Neuronal stem cell (in vitro differentiated cells): ENCODE measurements at places on chromosomes 16 and 17.
A peak's percentile ranks its signal among the peaks of the same experiment; 100 is the strongest.

GRCh38 chr17:2140683-2141082 is 85.8 kb downstream of the HIC1 start:
- H3K4me1 ChIP-seq = peaks cover 20% of the 10 kb centered on the region
- DNase-seq = no peak
- no peaks in the 10 kb centered on the region for H3K27me3 ChIP-seq
- H3K36me3 ChIP-seq = no peaks in the 10 kb centered on the region
- no peak overlapping the region for H3K4me3 ChIP-seq

DNA sequence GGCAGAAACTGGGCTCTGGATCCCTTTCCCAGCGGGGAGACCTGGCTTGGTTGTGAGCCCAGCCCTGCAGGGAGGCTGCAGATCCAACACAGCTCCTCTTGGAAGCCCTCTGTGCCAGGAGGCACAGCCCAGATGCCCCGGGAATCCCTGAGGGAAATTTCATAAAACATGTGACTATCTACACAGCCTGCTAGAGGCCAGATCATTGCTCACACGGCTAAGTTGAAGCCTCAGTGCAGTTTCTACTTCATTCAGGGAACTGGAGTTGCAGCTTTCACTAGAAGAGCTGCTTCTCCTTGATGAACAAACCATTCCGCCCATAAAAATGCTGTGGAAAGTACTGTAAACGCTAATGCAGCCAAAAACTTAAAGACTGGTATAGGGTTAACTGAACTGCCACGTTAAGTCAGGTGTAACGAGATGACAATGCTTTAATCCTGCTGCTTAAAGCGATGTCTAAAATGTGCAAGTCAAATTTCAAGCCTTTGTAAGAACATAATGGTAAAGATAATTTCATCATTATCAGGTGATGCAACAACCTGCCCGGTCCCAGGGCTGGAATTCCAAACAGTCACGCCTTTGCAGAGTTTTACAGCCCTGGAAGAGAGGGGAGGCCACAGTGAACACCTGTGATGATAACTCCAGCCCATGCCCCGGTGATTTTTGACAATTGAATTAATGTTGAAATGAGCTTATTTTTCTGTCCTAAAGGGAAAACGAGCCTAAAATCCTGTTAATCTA is 172.5 kb downstream of the ZFHX3 start:
- H3K27ac ChIP-seq = no peak overlapping the region
- no peaks in the 10 kb centered on the region for H3K27me3 ChIP-seq
- no peak overlapping the region for H3K4me3 ChIP-seq
- peaks cover 17% of the 10 kb centered on the region for H3K4me1 ChIP-seq
- DNase-seq = no peak

- H3K36me3 ChIP-seq = peaks cover 49% of the 10 kb centered on the region
- no peak overlapping the region for H3K27ac ChIP-seq
- no peak overlapping the region for H3K4me3 ChIP-seq
- peaks cover under 1% of the 10 kb centered on the region for H3K4me1 ChIP-seq
These were observed 55.2 kb downstream of the ARSG start for GRCh38 chr17:68346448-68346847.

DNA sequence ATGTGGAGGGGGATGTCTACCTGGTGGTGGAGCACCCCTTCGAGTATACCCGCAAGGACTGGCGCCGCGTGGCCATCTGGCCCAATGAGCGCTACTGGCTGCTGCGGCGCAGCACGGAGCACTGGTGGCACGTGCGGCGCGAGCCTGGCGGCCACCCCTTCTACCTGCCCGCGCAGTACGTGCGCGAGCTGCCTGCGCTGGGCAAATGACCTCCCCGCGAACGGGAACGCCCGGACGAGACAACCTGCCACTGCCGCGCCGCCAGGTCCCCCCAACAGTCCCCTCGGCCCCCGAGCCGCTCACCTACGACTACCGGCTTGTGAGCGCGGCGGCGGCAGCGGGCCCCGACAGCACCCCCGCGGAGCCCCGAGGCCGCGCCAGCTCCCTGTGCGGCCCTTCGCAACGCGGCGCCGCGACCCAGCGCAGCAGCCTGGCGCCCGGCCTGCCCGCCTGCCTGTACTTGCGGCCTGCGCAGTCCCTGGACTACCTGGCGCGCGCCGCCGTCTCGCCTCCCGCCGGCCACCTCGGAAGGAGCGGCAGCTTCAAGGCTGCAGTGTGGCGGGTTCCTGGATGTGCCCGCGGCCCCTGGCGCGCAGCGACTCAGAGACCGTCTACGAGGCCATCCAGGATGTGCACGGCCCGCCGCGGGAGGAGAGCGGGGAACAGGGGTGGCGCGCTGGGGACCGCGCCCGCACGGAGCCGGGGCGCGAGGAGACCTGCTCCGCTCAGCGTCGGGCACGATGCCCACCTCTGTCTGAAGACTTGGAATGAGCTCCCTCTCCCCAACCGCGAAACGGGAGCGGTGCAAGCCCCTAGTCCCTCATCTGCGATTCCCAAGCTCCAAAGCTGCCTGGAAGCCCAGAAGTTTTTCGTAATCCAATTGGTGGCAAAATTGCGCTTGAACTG is 48.7 kb upstream of the AMZ2 start:
- peaks cover 43% of the 10 kb centered on the region for H3K27me3 ChIP-seq
- no peak overlapping the region for H3K4me3 ChIP-seq
- no peak overlapping the region for H3K27ac ChIP-seq
- peaks cover 10% of the 10 kb centered on the region for H3K4me1 ChIP-seq

- H3K36me3 ChIP-seq = no peaks in the 10 kb centered on the region
- H3K4me1 ChIP-seq = peaks cover 15% of the 10 kb centered on the region
- no peak overlapping the region for H3K27ac ChIP-seq
- peaks cover 2% of the 10 kb centered on the region for H3K27me3 ChIP-seq
These were observed 25.5 kb upstream of the ALKBH5 start for GRCh38 chr17:18158022-18158600.

- H3K4me3 ChIP-seq = peak overlapping the region; percentile 97
- no peak for DNase-seq
- peaks cover 17% of the 10 kb centered on the region for H3K36me3 ChIP-seq
These were observed 28.9 kb downstream of the CPSF4L start for GRCh38 chr17:73232587-73233373.

GRCh38 chr17:27506348-27507218 is 50.3 kb downstream of the KSR1 start:
- no peak for DNase-seq
- peaks cover 3% of the 10 kb centered on the region for H3K4me1 ChIP-seq
- H3K27me3 ChIP-seq = no peaks in the 10 kb centered on the region
- H3K4me3 ChIP-seq = no peak overlapping the region

GRCh38 chr17:6713130-6713917 is at the start of gene SLC13A5:
SLC13A5 (minus strand) TSS chr17:6713369; CDS start chr17:6713333, 36 bp downstream.
- H3K36me3 ChIP-seq = no peaks in the 10 kb centered on the region
- H3K27ac ChIP-seq = no peak within 1 kb of the TSS
- peak within 1 kb of the TSS; percentile 81 for H3K4me3 ChIP-seq
- peaks cover 9% of the 10 kb centered on the region for H3K4me1 ChIP-seq
- DNase-seq = peak; percentile 56

GRCh38 chr16:14470788-14471187 is 159.3 kb downstream of the PARN start:
- H3K27me3 ChIP-seq = no peaks in the 10 kb centered on the region
- DNase-seq = no peak
- no peak overlapping the region for H3K27ac ChIP-seq
- H3K4me3 ChIP-seq = no peak overlapping the region

GRCh38 chr17:80146121-80147034 is 550 bp downstream of the EIF4A3 start:
- H3K4me1 ChIP-seq = peaks cover 21% of the 10 kb centered on the region
- DNase-seq = peak; percentile 42
- H3K36me3 ChIP-seq = peaks cover 43% of the 10 kb centered on the region
- peak overlapping the region; percentile 87 for H3K4me3 ChIP-seq
- H3K27me3 ChIP-seq = no peaks in the 10 kb centered on the region

DNA sequence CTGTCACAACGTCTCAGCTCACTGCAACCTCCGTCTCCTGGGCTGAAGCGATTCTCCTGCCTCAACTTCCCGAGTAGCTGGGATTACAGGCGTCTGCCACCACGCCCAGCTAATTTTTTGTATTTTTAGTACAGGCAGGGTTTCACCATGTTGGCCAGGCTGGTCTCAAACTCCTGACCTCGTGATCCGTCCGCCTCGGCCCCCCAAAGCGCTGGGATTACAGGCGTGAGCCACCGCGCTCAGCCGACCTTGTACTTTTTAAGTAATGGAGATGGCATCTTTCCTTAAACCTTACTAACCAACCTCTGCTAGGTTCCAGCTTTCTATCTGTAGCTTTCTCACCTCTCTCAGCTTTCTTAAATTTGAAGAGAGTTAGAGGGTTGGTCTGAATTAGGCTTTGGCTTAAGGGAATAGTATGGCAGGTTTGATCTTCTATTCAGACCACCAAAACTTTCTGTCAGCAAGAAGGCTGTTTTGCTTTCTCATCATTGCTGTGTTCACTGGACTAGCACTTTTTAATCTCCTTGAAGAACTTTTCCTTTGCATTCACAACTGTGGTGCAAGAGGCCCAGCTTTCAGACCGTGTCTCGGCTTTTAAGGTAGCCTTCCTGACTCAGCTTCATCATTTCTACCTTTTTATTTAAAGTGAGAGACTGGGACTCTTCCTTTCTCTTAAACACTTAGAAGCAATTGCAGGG is 28.0 kb downstream of the YWHAE start:
- H3K36me3 ChIP-seq = peaks cover 7% of the 10 kb centered on the region
- no peak for DNase-seq
- no peak overlapping the region for H3K27ac ChIP-seq
- no peaks in the 10 kb centered on the region for H3K27me3 ChIP-seq

GRCh38 chr17:78252701-78253635 is 21.5 kb downstream of the TMEM235 start:
- H3K27ac ChIP-seq = no peak overlapping the region
- no peaks in the 10 kb centered on the region for H3K36me3 ChIP-seq
- no peaks in the 10 kb centered on the region for H3K27me3 ChIP-seq
- no peak overlapping the region for H3K4me3 ChIP-seq
- no peak for DNase-seq

DNA sequence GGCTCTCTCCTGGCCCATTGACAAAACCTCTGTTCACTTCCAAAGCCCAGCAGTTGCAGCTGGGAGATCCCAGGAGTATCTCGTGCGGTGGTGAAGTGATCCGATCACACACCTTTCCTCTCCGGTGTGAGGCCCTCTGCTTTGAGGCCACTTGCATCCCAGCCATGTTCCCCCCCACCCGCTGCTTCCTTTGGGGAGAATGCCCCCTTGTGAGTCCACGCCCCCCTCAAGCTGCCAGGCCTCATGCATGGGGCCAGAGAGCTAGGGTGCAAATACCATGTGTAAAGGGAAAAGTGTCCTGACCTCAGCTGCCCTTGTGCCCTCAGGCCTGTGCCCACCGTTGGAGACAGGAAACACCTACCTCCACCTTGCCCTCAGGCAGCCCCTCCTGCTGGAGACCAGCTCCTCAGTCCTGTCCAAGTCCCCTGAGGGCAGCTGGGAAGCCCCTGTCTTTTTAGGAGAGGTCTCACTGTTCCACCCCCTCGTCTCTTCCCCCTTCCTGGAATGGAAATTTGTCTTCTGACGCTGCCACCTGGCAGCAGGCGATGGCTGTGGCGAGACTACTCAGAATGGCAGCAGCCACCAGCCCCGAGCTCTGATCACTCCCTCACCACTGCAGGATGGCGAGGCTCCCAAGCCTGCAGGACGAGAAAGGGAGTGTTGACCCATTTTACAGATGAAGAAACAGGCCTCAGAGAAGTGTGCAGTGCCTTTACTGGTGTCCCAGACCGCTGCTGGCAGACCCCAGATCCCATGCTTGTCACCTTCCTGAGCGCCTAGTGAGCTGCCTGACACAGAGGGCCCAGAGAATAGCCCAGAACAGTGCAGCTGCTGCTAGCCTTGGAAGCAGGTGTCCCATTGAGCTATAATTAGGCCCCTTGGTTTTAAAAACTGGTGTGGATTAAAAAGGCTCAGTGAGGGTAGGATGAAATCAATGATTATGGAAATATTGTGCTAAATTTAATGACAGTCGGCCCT is 120.6 kb upstream of the CACNG5 start:
- no peak overlapping the region for H3K4me3 ChIP-seq
- no peaks in the 10 kb centered on the region for H3K36me3 ChIP-seq
- no peak overlapping the region for H3K27ac ChIP-seq
- no peak for DNase-seq
- peaks cover 14% of the 10 kb centered on the region for H3K4me1 ChIP-seq

DNA sequence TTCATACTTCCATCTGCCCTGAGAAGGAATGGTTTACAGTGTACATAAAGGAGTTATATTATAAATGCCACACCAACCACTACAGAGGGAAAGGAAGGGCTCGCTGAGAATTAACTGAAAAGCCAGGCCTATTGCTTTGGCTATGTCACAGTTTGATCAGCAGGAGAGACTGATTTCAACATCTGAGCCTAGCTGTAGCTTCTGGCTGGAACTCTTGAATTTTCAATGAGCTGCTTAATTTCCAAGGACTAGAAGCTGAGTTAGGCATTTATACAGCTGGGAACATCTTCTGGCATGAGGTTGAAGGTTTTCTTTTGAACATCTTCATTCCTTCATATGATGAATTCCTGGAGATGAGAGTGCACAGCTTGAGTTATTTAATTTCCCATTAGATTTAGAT is 47.6 kb upstream of the GNAO1 start:
- no peaks in the 10 kb centered on the region for H3K4me1 ChIP-seq
- H3K36me3 ChIP-seq = no peaks in the 10 kb centered on the region
- H3K4me3 ChIP-seq = no peak overlapping the region
- no peaks in the 10 kb centered on the region for H3K27me3 ChIP-seq

DNA sequence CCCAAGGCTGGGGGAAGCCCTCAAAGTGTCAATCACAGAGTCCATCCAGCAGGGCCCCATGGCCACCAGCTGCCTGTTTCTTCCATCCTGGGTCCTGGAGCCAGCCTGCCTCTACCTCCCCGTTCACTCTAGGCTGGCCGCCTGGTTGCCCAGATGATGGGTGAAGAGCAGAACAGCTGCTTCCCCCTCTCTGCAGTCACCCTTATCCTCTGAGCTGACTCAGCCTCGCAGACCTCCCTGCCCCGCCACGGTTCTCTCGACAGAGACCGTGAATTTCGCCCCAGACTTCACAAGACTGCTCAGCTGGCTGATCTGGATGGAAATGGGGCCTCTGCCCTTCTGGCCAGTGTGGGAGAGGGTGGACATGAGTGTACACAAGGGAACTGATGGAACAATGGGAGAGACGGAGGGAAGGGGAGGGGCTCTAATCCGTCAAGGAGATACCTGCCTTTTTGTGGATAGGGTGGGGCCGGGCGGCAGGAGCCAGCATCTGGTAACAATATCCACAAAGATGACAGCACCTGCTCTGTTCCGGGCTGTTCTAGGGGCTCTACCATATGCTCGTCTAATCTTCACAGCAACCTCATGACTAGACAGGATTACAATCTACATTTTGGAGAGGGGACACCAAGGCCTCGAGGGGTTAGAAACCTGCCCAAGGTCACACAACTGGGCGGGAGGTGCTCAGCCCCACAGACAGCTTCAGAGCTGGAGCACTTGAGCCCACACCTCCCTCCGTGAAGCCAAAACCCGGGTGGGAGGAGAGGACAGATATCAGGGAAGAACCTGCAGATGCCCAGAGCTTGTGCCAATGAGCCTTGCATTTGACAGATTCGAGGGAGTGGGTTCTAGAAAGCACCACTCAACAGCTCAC is 136.0 kb downstream of the SDK2 start:
- no peak for DNase-seq
- no peaks in the 10 kb centered on the region for H3K27me3 ChIP-seq
- H3K36me3 ChIP-seq = peaks cover 17% of the 10 kb centered on the region
- H3K4me1 ChIP-seq = peaks cover 16% of the 10 kb centered on the region
- no peak overlapping the region for H3K4me3 ChIP-seq

- no peak overlapping the region for H3K27ac ChIP-seq
- no peaks in the 10 kb centered on the region for H3K36me3 ChIP-seq
- H3K27me3 ChIP-seq = peaks cover 11% of the 10 kb centered on the region
- no peak overlapping the region for H3K4me3 ChIP-seq
These were observed 3.4 kb upstream of the ACSF3 start for GRCh38 chr16:89090182-89090630.
